ENCODE measurements at places on chromosomes 4 and X.
A peak's percentile ranks its signal among the peaks of the same experiment; 100 is the strongest.

DNA sequence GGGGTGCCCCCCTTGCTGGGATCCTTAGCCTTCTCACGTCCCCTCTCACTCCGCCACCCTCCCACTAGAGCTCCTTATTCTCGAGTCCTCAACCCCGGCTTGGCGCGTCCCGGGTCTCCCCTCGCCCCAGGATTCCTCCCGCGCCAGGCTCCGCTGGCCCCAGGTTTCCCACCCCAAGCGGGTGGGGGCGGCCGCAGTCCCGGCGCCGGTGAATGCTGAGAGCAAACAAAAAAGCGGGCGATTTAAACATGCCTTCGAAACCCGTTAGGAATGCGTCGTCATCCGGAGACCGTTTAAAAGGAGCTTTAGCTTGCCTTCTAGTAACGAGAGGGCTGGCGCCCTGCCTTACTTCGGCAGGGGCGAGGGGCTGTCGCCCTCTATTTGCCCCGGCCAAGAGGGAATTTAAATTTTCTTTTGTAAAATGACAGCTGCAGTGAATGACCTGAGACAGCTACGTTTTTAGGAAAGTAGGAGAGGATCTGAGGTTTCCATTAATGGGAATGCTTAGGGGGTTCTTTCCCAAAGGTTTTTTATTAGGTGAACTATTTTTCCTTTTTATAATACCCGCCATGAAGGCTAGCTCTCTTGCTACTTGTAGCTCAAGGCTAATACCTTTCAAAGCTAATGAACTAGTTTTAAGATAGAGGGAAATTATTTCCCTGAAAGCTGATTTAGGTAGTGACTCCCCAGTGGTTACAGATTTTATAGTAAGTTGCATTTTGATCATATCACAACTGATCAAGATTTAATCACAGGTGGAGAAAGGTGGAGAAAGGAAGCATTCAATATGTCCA, 3.1 kb downstream of the JADE1 start:
- DNase-seq: peak; percentile 50

- DNase-seq: no peak
Measured at GRCh38 chr4:1360423-1361283, 13.6 kb downstream of the UVSSA start.

DNA sequence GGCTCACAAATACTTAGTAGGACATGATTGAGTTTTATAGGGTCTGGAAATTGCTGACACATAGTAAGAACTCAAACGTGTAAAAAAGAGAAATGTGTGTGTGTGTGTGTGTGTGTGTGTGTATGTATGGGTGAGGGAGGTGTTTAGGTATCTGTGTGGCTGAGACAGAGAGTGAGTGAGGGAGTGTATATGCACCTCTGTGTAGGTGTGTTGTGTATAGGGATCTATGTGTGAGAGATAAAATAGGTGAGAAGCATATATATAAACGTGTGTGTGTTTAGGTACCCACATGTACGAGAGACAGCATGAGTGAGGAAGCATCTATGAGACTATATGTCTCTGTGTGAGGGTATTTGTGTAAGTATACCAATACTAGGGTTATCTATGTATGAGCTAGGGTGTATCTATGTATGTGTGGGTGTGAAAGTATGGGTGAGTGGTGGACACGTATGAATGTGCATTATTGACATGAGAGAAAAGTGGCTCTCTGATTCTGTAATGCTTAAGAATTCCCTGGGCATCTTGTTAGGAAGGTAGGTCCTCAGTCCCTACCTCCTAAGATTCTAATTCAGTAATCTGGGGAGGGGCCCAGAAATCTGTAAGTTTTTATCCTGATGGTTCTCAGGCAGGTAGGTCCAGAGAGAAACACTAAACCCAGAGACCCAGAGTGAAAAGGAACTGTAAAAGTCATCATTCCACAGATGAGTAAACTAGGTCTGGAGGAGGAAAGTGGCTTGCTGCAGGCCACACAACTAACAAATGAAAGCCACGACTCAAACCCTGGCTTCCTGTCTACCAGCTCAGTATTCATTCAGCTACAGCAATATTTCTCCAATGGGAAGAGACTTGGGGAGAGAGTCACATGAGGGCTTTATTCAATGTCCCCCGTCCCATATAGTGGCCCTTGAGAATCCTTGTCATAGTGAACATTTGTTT, 237.0 kb downstream of the IDS start:
- DNase-seq: no peak

DNA sequence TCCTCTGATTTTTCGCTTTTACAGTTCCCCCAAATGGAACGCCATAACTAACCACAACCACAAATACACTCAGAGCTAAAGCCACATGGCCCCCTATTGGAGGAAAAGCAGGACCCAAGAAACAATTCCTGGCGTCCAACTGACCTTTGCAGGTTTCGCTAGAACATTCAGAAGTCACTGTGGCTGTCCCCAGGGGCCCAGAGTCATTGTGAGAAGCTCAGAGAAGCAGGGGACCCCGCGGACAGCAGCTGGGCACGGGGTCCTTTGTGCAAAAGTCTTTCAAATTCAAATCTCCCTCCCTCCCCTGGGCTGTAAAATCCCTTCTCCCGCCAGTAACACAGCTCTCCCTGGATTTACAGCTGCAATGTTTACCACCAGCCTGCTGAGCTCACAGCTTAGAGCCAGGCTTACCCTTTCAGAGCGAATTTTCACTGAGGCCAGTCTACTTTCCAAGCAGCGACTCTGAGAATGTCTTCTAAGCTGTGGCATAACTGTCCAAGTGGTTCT, 214.8 kb downstream of the CRLF2 start:
- DNase-seq: no peak

DNA sequence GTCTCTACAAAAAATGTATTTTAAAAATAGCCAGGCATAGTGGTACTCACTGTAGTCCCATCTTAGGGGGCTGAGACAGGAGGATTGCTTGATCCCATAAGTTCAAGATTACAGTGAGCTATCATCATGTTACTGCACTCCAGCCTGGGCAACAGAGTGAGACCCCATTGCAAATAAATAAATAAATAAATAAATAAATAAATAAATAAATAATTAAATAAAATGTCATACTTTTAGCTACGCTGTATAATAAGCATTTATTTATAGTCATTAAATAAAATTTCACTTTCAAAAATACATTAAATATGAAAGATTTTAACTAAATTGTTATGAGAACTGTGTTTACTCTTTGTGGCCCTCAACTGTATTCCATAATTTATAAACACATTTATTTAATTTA, 1124.2 kb downstream of the PCDH7 start:
- no peak for DNase-seq

DNA sequence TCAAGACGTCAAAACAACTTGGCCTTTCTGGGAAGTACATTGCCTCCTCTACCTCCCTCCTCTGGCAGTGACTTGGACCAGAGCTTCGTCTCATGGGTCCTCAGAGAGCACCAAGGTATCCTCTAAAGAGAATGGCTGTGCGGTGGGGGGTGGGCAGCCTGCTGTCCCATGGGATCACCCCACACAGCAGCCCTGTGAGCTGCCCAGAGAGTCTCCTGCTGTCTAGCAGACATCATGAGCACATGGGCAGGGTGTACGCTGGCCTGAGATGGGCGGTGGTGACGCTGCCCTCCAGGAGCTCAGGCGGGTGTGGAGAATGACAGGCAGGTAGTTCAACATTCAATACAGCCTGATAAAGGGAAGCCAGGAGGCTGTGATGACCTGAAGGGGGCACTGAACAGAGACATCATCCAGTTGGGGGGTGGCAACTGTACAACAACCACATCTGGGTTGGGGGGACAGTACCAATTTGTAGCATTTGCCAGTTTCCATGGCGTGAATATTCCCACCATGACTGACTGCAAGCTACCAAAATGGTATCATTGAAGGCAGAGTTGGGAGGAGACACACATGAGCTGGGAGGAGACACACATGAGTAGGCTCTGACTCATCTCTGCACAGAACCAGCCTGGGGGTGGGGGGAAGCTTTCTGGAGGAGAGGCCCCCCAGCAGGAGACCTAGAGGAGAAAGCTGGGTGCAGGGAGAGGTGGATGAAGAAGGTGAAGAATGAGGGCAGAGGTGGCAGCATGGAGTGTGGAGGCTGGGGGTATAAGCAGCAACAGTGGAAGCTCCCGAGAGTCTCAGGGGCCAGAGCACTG, 35.9 kb downstream of the C4orf50 start:
- DNase-seq: no peak

DNA sequence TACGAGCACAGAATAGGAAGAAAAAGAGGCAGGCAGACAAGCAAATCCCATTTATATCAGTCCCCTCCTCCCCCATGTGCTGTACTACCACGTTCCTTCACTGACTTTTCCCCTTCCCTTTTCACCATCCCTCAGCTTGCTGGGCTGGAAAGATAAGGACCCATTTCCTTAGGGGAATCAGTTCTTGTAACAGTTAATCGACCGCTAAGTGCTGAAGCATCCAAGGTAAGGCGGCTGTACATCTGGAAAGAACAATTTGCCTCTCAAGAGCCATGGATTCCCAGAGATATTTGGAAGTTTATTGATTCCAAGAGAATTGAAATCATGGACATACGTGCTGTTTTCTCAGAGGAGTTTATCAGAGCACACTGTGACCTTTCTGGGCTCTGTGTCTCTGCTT, 1688.0 kb downstream of the STIM2 start:
- DNase-seq: no peak

DNA sequence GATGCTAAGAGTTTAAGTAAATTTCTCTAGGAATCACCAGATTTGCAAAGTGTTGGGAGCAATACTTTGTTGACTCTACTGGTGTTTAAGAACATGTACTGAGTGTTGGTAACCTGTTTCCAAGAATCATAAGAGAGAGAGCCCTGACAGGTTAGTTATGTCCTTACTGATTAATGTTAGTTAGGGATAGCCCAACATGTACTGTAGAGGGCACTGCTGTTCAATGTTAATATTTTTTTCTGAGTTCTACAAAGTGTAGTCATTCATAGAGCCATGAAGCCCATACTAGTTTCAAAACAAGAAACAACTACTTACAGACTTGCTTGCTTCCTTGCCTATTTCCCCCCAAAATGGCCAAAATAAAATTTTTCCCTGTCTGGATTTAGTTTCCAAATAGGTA, 11.9 kb downstream of the TMPRSS11D start:
- peak; percentile 26 for DNase-seq

DNA sequence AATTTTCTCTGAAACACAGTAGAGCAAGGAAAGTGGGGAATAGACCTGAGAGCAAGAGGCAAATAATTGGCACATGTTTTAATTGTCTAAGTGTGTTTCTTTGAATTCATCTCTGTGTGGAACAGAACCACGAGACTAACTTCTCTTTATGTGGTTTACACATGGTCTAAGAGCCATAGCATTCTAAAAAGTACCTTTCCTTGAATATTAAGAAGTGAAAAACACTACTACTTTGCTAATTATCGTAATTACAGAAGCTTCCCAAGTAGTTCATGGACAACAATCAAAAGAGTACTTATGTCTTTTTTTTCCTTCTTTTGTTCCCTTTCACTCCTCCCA, 2.9 kb upstream of the CYBB start:
- no peak for DNase-seq

DNA sequence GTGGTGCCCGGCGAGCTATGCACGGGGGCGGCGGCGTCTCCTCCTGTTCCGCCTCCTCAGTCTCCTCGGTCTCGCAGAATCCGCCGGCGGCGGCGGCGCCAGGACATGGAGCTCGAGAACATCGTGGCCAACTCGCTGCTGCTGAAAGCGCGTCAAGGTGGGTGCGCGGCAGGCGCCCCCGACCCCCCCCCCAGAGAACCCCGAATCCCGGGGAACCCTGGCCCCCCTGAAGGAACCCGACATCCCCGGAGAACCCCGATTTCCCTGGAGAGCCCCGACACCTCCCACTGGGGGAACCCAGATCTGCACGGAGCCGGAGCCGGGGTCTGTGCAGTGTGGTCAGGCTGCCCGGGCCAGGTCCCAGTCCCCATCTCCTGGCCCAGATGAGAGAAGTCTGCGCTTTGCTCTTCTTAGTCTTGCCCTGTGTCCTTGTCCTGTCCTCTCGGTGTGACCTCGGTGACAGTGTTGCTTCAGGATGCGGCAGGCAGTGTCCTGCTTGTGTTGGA, 648 bp downstream of the GRK4 start:
- peak; percentile 38 for DNase-seq

DNA sequence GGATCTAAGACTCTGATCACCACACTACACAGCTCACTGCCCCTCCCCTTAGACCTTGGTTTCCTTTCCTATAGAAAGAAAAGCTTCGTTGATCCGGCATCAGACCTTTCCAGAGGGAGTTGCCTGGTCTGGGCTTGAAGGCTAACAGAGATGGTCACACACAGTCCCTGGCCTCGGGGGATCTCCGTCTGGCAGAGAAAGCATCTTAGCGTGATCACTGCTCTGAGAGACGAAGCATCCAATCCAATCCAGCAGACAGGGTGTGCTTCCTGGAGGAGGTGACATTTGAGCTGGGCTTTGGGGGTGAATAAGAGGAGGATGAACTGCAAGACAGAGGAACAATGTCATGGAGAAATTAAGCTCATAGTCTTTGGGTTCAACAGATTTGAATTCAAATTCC, 49.5 kb downstream of the HTRA3 start:
- no peak for DNase-seq

DNA sequence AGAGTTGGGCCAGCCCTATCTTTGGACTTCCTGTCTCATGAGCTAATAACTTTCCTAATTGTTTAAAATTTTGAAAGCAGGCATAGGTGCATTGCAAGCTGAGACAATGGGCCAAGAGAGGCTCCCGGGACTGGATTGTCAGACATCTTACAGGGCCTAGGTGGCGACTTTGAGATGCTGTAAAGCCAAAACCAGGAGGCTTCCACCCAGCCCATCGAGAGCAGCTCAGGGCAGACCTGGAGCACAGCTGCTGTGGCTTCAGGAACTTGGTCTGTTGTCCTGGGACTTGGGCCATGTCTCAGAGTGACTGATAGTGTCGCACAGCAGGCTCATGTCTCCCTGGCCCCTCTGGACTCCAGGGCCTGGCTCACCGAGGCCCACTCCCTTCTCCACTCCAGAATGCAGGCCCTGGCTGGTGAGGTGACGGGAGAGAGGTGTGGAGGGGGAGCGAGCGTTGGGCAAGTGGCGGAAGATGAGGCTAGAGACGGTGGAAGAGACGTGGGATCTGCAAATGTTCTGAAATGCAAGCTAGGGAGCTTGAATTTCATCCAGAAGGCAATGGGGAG, 24.1 kb upstream of the MTM1 start:
- no peak for DNase-seq

DNA sequence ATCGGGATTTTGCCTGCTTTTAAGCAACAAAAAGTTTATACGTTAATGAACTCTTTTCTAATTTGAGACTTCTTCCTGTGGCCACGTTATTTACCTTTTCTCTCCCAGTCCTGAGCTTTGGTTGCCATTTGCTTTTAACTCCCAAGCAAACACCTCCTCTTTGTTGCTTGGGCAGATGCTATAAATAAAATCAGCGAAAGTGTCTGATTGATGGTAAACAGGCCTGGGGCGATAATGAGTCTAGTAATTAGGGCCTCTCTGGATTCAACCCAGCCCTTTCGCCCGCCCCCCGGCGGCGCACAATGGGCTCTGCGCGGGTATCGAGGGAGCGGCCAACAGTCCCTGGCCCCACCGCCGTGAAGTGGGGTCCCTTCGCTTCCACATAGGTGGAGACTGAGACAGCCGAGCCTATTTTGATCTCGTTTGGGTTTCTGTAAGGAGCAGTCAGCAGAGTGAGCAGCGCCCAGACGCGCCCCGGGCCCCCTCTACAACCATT, 790 bp downstream of the CLGN start:
- DNase-seq: peak; percentile 22

- DNase-seq: no peak
Measured at GRCh38 chrX:11678158-11678557, 12.4 kb upstream of the ARHGAP6 start.

- peak; percentile 45 for DNase-seq
Measured at GRCh38 chrX:23902419-23902818, 5.3 kb downstream of the APOO start.

All from GM13977 (cell line).